ENCODE measurements at places on chromosomes 2 and 18. TPM values are rescaled to one million over a fixed set of nuclear protein-coding genes. Genes with fewer than 3 reads are reported as not detected.
A peak's percentile ranks its signal among the peaks of the same experiment; 100 is the strongest.

DNA sequence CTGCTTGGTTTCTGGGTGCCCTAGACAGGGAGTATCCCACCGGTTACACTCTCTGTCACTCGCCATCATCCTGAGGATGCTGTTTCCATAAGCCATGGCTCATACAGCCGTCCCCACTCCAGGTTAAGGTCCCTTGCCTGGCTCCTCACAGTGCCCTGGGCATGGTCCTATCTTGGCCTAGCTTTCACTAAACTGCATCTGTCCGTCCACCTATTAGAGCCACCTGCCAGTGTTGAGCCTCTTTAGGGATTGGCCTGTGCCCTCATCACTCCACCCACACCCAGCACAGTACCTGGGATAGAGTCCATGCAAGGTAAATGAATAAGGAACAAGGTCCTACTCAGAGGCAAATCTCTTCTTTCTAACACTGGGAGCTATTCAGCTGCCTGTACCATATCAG is 320.1 kb downstream of the GBX2 start:
- no peaks in the 10 kb centered on the region for H3K4me1 ChIP-seq
- 0 out of 3 replicates have a peak, but pooled peaks cover 2% of the 10 kb centered on the region for H3K36me3 ChIP-seq
- no peak overlapping the region for H3K4me3 ChIP-seq
- no peak for DNase-seq
- no peak overlapping the region for H3K27ac ChIP-seq

The SCYGR4 gene
- total RNA-seq = not detected

The KCNS3 gene
- 7.2 TPM for total RNA-seq

The SP5 gene
- 1.7 TPM for total RNA-seq

- H3K36me3 ChIP-seq = peaks cover 13% of the 10 kb centered on the region
- no peak overlapping the region for H3K27ac ChIP-seq
- H3K4me1 ChIP-seq = no peaks in the 10 kb centered on the region
- no peak overlapping the region for H3K4me3 ChIP-seq
Measured at GRCh38 chr2:126739141-126739540, 83.2 kb downstream of the GYPC start.

DNA sequence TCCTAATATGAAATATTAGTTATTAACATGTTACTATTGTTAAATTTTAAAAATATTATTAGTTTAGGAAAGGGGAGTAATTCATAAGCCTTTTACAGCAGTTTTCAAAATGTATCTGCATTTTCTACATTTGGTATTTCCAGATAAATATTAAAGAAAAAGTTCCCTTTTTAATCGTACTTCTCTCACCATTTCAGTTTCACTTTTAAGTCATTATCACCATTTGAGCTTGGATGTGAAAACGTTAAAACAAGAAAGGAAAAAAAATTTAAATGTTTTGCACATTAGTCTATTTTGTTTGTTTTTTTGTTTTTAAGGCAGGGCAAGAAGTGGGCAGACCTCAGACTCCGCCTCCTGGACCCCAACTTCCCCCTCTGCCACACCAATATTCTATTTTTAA is 3.3 kb upstream of the SRSF7 start:
- no peaks in the 10 kb centered on the region for H3K4me1 ChIP-seq
- H3K36me3 ChIP-seq = peaks cover 15% of the 10 kb centered on the region
- no peak for DNase-seq
- no peaks in the 10 kb centered on the region for H3K27me3 ChIP-seq
- no peak overlapping the region for H3K27ac ChIP-seq

GRCh38 chr2:59662127-59662861 is 891.2 kb downstream of the BCL11A start:
- no peaks in the 10 kb centered on the region for H3K4me1 ChIP-seq
- H3K4me3 ChIP-seq = no peak overlapping the region
- no peak for DNase-seq
- no peaks in the 10 kb centered on the region for H3K36me3 ChIP-seq
- no peaks in the 10 kb centered on the region for H3K27me3 ChIP-seq

- H3K27me3 ChIP-seq = no peaks in the 10 kb centered on the region
- H3K4me1 ChIP-seq = no peaks in the 10 kb centered on the region
- peak; percentile 35 for DNase-seq
- H3K4me3 ChIP-seq = no peak overlapping the region
- no peaks in the 10 kb centered on the region for H3K36me3 ChIP-seq
- H3K27ac ChIP-seq = no peak overlapping the region
Measured at GRCh38 chr2:159557437-159558034, 58.8 kb downstream of the BAZ2B start.

DNA sequence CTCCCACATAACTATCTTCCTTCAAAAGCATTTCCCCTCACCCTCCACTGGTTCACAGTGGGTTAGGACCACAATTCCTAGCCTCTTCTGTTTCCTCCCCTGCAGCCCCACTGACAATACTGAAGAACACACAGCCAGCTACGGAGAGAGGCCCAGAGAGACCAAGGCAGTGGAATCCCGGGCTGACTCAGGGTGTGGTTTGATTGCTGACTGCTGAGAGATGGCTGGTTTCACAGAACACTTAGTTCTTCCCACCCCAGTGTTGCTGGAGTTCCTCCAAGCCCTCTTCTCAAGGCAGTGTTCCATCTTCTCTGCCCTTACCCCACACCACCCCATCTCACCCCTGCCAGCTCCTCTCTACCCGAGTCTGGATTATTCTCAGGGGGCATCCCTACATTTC is 43.3 kb upstream of the ZFP36L2 start:
- no peaks in the 10 kb centered on the region for H3K27me3 ChIP-seq
- no peak overlapping the region for H3K4me3 ChIP-seq

The APOB gene
- total RNA-seq = 0.26 TPM

DNA sequence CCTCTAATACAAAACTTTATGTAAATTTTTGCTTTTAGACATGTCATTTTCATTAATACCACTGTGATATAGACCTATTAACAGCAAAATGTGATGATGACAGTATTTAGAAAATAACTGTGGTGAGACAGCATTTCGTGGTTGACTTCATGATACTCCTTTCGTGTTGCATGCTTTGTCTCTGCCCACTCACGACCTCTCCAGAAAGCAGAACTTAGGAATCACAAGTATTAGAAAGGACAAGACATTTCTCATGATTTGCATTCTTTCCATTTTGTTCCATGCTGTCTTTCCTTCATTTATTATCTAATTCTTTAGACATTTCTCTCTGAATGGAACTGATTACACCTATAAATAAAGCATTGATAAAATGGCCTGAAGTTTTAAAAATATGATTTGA is 85.2 kb upstream of the POU3F3 start:
- no peak overlapping the region for H3K27ac ChIP-seq
- H3K4me3 ChIP-seq = no peak overlapping the region
- no peak for DNase-seq
- peaks cover 3% of the 10 kb centered on the region for H3K4me1 ChIP-seq
- no peaks in the 10 kb centered on the region for H3K27me3 ChIP-seq

The TMEM163 gene
- 0.66 TPM for total RNA-seq

- no peaks in the 10 kb centered on the region for H3K27me3 ChIP-seq
- no peak overlapping the region for H3K27ac ChIP-seq
- no peak overlapping the region for H3K4me3 ChIP-seq
- H3K36me3 ChIP-seq = no peaks in the 10 kb centered on the region
- peaks cover 4% of the 10 kb centered on the region for H3K4me1 ChIP-seq
Measured at GRCh38 chr2:190755772-190756415, 107.0 kb downstream of the NAB1 start.

Data from H9 (cell line).